Bone marrow (tissue), 2 donors: ENCODE measurements at places on chromosomes 1 and 21.

GRCh38 chr1:181089676-181090544 is 1.4 kb downstream of the IER5 start:
- peak; percentile 58 for DNase-seq

DNA sequence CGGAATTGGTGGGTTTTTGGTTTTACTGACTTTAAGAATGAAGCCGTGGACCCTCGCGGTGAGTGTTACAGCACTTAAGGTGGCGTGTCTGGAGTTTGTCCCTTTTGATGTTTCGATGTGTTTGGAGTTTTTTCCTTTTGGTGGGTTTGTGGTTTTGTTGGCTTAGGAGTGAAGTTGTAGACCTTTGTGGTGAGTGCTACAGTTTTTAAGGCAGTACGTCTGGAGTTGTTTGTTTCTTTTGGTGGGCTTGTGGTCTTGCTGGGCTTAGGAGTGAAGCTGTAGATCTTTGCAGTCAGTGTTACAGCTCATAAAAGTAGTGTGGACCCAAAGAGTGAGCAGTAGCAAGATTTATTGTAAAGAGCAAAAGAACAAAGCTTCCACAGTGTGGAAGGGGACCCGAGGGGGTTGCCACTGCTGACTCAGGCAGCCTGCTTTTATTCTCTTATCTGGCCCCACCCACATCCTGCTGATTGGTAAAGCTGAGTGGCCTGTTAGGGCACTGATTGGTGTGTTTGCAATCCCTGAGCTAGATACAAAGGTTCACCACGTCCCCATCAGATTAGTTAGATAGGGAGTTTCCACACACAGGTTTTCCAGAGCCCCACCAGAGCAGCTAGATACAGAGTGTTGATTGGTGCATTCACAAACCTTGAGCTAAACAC is 20.9 kb downstream of the HENMT1 start:
- DNase-seq: no peak

GRCh38 chr1:171446386-171446785 is 38.9 kb upstream of the PRRC2C start:
- no peak for DNase-seq

GRCh38 chr1:181557313-181557712 is 74.0 kb downstream of the CACNA1E start:
- no peak for DNase-seq
